Globus pallidus (tissue), 1 donor: ENCODE measurements at places on chromosomes 16 and 17.

DNA sequence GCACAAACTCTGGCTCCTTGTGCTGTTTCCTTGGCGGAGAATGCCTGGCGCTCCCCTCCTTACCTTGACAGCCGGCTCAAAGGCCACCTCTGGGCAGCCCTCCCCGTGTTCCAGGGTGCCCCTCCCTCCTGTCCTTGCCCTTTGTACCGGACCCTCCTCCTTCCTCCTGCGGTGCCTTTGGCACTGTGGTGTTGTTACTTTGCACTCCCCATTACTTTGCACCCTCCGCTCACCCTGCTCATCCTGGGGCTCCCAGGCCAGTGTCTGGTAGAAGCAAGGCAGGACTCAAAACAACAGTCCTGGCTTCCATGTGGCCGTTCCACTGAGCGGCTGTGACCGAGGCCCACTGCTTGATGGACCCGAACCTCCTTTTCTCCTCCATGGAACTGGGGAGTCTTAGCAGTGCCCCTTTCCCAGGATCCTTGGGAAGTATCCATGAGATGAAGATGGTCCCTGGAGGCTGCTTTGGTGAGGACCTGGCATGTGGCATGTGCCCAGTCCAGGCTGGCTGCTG lies 147.8 kb downstream of the CMIP start:
- no peak for DNase-seq

DNA sequence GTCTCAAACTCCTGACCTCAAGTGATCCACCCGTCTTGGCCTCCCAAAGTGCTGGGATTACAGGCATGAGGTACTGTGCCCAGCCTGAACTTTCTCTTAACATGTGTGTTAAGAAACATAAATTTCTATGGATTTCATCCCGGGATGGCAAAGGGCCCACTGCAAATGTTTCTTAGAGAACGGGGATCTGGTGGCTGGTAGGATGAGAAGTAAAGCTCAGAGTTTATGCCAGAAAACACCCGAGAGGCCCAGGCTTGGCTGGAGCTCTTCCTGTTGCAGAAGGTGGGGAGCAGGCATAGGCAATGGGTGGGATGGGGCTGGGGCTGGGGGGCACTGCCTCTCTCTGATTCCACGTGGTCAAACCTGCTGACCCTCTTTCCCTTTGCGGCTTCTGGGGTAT lies 5.6 kb upstream of the CARHSP1 start:
- no peak for DNase-seq

GRCh38 chr17:44543213-44543904 lies 13.9 kb upstream of the FZD2 start:
- DNase-seq, result no peak

DNA sequence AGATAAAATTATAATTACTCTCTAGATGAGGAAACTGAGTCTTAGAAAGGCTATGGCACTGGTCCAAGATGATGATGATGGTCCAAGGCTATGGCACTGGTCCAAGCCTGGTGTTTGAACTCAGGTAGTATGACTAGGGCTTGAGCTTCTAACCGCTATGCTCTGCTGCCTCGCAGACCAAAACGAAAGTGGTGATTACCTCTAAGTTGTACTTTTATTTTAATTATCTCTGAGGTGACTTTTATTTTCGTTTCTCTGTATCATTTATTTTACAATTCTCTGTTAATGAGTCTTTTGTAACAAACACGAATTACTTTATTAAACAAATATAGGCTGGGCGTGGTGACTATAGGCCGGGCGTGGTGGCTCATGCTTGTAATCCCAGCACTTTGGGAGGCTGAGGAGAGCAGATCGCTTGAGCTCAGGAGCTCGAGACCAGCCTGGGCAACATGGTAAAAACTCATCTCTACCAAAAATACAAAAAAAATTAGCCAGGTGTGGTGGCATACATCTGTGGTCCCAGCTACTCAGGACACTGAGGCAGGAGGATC lies 5.6 kb downstream of the REXO5 start:
- DNase-seq, result no peak

- no peak for DNase-seq
Observed at GRCh38 chr17:68501074-68501473, 11.2 kb upstream of the PRKAR1A start.

- DNase-seq, result no peak
Observed at GRCh38 chr17:73325527-73325842, 13.7 kb upstream of the CDC42EP4 start.

DNA sequence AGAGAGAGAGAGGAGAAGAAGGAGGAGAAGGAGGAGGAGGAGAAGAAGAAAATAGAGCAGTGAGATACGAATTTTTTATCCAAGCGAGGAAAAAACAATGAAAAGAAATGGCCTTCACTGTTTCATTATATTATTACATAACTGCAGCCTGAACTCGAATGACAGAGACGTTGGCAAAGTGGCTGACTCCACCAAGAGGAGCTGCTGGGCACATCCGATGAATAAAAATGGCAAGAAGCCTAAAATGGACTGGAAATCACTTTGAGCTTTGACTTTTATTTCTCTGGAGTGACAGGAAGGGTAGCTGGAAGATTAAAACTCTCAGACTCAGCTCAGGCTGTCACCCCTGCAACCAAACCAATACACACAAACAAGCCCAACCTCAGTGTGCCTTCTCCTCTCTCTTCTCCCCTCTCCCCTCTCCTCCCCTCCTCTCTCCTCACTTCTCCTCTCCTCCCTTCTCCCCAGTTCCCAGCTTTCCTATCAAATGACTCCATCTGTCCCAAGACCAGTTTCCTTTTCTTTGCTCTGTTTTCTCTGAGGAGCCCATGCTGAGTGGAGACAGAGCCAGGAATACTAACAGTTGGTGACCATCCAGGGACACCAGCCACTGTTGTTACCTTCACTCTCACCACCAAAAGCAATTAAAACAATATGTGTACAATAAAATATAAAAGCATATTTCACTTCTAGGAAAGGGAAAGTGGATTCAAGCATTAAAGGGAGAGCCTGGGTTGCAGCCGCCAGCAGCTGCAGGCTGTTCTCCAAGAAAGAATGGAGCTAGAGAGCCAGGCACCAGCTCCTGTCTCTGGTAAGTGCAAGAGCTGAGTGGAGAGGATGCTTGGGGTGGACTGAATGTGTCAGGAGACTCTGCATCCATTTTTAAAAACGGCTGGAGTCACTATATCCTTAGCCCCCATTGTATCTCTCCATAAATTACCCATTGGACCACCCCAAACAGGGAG lies 51.2 kb downstream of the SOX9 start:
- DNase-seq, result peak; percentile 83

- no peak for DNase-seq
Observed at GRCh38 chr17:80292521-80292971, 31.9 kb downstream of the RNF213 start.

DNA sequence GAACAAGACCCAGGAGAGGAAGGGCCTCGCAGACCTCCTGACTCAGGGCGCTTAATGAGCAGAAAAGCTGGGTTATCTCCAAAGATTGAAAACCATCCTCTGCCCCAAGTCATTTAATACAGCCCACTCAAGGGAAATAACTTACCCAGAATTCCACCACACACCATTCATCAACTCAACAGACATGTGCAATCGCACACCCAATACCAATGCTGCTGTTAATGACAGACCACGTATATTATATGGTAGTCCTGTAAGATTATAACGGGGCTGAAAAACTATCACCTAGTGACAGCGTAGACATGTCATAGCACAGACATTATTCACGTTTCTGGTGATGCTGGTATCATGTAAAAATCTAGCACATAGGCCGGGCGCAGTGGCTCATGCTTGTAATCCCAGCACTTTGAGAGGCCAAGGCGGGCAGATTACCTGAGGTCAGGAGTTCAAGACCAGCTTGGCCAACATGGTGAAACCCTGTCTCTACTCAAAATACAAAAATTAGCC lies 52.5 kb upstream of the HELZ start:
- no peak for DNase-seq

DNA sequence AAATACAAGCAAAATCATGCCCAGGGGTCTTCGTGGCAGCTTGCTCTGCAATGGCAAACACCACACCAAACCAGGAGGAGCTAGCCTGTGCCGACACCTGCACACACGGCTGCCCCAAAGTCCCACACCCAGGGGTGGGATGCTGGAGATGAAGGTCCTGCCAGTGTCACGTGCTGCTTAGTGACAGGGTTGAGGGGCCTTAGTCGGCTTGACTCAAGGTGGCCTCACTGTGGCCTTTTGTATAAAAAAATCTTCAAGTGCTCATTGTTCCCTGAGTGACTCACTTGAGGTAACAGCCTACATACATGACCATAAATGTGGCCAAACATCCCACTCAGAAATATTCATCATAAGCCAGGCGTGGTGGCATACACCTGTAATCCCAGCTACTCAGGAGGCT lies 7.3 kb downstream of the TRIM65 start:
- no peak for DNase-seq

GRCh38 chr16:1309888-1310831 lies 724 bp downstream of the UBE2I start:
- DNase-seq, result peak; percentile 17

GRCh38 chr17:28711723-28712031 lies at the start of gene PROCA1:
Gene PROCA1 (minus strand): TSS chr17:28711888. CDS start chr17:28711660, 228 bp downstream.
- DNase-seq, result no peak

DNA sequence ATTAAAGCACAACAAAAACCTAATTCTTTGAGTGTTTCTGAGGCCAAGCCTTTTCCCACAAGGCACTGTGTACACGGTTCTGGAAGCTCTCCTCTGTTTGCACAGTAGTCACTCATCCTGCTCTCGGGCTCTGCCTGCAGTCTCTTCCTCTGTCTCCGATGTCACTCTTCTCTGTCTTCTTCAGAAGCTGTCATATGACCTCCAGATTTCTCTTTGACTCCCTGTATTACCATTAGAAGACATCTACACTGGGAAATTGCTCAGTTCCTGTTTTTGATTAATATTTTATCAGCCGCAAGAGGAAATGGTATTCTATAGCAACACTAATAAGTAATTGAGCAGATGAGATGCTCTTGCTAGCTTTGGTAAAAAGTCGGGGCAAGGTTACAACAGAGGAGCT lies 422.9 kb downstream of the WWOX start:
- DNase-seq, result no peak

GRCh38 chr17:65551267-65552040 lies 10.0 kb downstream of the AXIN2 start:
- no peak for DNase-seq

- DNase-seq, result no peak
Observed at GRCh38 chr16:10333321-10334032, 52.4 kb upstream of the ATF7IP2 start.

- no peak for DNase-seq
Observed at GRCh38 chr16:4360538-4361021, 9.5 kb upstream of the PAM16 start.

DNA sequence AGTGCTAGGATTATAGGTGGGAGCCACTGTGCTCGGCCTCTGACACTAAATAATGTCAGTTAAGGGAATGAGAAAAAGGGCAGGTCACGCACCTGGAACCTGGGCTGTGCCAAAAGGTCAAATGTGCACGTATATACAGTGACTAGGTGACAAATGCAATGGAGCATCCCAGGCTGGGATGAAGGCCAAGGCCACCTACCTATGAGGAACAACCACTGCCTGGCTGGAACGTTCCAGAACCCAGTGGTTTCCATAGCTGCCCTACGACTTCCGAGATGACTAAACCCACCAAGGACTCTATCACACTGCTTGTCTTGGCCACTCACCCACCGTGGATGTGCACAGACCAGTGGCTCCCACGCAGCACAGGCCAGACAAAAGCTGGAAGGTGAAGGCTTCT lies 16.1 kb downstream of the ZNF500 start:
- DNase-seq, result no peak

- no peak for DNase-seq
Observed at GRCh38 chr16:71552698-71553503, 24.0 kb downstream of the TAT start.

GRCh38 chr16:55325080-55325447 lies 1.1 kb downstream of the IRX6 start:
- no peak for DNase-seq

- DNase-seq, result no peak
Observed at GRCh38 chr17:2343421-2343820, 6.1 kb downstream of the SGSM2 start.

DNA sequence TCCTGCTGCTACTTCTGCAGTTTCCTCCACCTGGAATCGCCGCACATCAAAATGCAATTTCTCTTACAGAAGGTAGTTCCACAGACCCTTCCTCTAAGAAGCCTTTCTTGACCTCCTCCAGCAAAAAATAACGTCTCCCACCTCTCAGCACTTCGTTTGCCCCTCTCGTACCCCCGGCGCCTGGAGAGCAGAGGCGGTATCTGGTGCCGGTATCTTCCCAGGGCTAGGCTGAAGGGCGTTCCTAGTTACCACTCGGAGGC lies 482 bp downstream of the DCTPP1 start:
- no peak for DNase-seq

DNA sequence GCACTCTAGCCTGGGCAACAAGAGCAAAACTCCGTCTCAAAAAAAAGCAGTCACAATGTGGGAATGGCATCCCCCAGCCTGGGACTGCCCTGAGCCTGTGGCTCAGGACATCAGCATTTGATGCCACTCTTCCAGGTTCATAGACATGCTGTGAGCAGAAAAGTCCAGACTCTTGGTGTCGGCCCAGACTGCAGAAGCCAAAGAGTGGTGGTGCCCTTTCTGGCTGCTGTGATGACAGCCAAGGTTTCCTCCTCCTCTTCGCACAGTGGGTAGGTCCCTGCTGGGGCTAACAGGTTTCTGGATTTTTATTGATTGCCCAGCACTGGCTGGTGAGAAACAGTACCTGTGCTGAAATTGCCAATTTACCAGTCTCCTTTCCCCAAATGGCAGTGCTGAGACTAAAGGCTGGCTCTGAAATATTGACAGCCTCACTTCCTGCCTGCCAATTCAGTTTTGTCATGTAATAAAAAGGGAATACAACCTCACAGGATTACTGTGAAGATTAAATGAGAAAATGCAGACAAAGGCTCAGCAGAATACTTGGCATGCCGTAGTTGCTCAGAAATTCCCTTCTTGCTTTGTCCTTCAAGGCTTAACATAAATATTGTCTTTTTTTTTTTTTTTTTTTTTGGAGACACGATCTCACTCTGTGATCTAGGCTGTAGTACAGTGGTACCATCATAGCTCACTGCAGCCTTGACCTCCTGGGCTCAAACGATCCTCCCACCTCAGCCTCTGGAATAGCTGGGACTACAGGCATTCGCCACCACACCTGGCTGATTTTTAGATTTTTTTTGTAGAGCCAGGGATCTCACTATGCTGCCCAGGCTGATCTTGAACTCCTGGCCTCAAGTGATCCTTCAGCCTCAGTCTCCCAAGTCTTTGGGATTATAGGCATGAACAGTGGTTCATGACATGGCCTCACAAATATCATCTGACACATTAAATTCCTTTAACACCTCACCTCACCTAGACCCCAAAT lies 15.5 kb upstream of the UBE2G1 start:
- no peak for DNase-seq

DNA sequence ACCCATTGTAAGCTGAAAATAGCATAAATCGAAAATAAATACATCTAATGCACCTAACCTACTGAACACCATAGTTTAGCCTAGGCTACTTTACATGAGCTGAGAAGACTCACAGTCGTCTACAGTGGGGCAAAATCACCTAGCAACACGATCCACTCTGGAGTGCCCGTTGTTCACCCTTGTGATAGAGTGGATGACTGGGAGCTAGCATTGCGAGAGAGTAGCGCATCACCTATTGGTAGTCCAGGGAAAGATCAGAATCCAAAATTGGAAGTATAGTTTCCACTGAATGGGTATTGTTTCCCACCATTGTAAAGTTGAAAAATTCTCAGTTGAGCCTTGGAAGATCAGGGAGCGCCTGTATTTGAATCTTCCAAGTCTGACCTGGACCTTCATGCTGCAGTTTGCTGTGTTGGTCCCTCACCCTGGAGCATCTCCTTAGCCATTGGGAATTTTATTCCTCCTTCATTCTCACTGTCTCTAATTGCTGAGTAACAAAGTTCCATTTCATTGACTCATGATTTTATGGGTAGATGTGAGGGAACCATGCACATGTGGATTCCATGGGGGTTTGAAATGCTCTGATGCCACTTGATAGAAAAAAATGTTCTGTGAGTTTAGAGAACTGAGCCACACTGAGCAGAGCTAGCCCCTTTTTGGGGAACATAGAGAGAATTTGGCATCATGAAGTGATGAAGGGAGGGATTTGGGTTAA lies 19.6 kb downstream of the AKAP1 start:
- no peak for DNase-seq
